ENCODE measurements at places on chromosomes 6 and 20. TPM values are rescaled to one million over a fixed set of nuclear protein-coding genes. Genes with fewer than 3 reads are reported as not detected.

Gene ZBTB46
- 10.2 TPM for total RNA-seq

Gene ACSS2
- 124 TPM for total RNA-seq

Gene LBP
- total RNA-seq: 0.21 TPM

Gene RAET1E
- 0.66 TPM for total RNA-seq

DNA sequence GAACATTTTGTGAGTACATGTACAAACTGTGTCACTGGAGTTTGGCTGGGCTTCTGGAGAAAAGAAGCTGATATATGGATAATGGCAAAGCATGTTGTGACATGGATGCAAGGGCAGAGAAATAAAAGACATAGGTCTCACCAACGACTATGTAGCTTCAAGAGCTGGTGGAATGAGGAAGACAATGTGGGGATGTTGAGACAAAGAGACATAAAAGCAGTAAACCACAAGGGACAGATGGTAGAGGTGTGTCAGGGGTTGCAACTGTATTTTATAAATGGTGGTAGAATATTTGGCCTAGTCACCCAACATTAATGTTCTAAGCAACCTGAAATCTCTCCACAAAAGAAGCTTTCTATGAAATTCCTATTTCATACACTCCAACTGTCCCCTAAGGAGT is 199.0 kb downstream of the KCNQ5 start:
- DNase-seq: no peak

DNA sequence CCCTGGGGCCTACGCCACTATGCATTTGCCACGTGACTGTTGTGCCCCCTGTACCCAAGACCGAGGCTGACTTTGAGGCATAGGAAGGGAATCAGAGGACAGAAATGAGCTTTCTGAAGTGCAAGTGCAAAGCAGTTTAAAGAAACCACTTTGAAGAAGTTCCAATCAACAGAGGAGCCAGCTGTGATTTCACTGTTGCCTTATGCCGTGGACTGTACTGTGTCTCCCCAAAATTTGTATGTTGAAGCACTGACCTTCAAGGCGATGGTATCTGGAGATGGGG is 111.1 kb downstream of the JPH2 start:
- no peak for DNase-seq

GRCh38 chr6:151284548-151285017 is 44.8 kb downstream of the AKAP12 start:
- no peak for DNase-seq

- no peak for DNase-seq
Measured at GRCh38 chr20:18101125-18101810, 36.4 kb upstream of the KAT14 start.

- DNase-seq: no peak
Measured at GRCh38 chr6:44342489-44342888, at the start of gene SPATS1. TSS of gene SPATS1 (plus strand) at chr6:44342650. CDS start at chr6:44343096, 446 bp downstream.

GRCh38 chr6:107813555-107814194 is 10.4 kb downstream of the SCML4 start:
- DNase-seq: no peak

DNA sequence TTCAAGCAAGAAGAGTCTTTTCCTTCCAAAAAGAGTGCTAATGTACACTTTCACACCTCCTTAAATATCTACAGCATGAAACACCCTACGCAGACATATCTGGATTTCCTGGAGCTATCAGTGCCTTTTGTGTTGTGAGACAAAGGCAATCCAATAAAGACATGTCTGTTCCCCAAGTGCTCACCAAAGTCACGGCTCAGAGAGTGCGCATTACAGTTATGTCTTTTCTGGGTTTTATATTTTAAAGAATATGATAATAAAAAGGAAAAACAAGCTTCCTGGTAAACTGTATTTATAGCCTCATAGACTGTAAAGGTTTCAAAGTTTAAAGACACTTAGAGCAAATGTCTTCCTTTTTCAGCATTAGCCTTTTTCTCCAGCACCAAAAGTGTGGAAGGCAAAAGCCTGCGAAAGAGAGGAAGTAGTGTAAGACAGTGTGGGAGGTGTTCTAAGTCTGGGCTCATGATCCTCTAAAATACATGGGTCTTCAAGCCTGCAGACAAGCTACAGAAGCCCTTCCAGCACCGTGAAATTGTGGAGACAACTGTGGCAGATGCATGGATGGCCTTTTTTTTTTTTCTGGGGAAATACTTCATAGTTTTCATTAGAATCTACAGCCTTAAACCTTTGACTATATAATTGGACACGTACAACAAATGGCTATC is 135.0 kb upstream of the SLC35B3 start:
- DNase-seq: no peak

DNA sequence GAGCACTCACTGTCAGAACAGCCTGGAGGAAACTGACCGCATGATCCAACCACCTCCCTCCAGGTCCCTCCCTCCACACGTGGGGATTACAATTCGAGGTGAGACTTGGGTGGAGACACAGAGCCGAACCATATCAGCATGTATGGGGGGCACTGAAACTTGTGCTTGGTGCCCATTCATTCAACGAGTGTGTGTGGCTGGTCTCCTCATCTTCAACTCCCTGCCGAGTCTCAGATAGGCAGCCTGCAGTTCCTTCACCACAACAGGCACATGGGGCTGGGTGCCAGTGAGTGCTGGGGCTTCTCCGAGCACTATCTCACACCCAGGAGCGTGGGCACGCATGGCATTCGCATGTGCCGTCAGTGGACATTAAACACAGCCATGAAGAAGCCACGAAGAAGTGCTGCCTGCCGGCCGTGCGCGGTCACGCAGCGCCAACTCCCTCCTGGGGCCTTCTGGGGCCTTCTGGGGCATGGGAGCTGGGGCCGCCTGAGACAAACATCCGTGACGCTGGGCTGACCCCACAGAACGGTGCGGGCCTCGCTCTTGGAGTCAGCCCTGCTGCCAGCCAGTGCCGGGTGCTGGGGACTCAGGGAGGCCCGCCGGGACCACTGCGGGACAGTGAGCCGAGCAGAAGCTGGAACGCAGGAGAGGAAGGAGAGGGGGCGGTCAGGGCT is 714 bp upstream of the RTEL1 start:
- no peak for DNase-seq

All from heart right ventricle (tissue), 16 donors.